Foreskin keratinocyte (primary cell): ENCODE measurements at places on chromosomes 5 and 9. TPM values are rescaled to one million over a fixed set of nuclear protein-coding genes. Genes with fewer than 3 reads are reported as not detected.

Gene ADAMTS12
- total RNA-seq = 0.14 and 0.41 TPM in 2 replicates

Gene ABLIM3
- total RNA-seq = 4.7 and 10.1 TPM in 2 replicates

Gene SPATA31A3
- total RNA-seq = not detected in 2 replicates

Gene PITX1
- 0.56 and 0.99 TPM in 2 replicates for total RNA-seq

Gene ANKRD55
- not detected in 2 replicates for total RNA-seq

Gene MSX2
- total RNA-seq = 2.8 and 4.0 TPM in 2 replicates

Gene CDC20B
- not detected in 2 replicates for total RNA-seq

Gene KCNV2
- total RNA-seq = not detected in 2 replicates

Gene IFNK
- total RNA-seq = 55.8 and 72.0 TPM in 2 replicates

Gene FOXD4L4
- total RNA-seq = not detected in 2 replicates

Gene TCF7
- 0.63 and 0.88 TPM in 2 replicates for total RNA-seq

- no peak for DNase-seq
Observed at GRCh38 chr5:109378095-109378494, 31.7 kb downstream of the PJA2 start.

DNA sequence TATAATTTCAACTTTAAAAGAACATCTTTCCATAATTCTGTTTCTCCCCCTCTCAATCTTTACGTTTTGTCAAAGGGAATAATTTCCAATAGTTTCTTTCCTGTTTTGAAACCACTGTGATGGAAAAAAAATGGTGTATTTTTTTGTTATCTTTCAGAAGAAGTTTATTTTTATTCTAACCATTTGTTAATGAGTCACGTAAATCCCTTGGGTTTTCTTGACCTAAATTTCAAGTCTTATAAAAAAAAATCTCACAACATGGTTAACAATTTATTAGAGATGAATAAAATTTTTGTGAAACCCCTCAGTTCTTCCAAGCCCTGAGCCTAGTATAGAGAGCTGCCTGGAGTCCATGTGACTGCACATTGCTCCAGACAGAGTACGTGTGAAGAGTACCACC, 106.1 kb upstream of the FBXL17 start:
- no peak for DNase-seq

- DNase-seq = peak; percentile 57
Observed at GRCh38 chr5:93620487-93621326, 37.7 kb downstream of the NR2F1 start.

- DNase-seq = no peak
Observed at GRCh38 chr5:146336197-146336596, 2.4 kb upstream of the POU4F3 start.

DNA sequence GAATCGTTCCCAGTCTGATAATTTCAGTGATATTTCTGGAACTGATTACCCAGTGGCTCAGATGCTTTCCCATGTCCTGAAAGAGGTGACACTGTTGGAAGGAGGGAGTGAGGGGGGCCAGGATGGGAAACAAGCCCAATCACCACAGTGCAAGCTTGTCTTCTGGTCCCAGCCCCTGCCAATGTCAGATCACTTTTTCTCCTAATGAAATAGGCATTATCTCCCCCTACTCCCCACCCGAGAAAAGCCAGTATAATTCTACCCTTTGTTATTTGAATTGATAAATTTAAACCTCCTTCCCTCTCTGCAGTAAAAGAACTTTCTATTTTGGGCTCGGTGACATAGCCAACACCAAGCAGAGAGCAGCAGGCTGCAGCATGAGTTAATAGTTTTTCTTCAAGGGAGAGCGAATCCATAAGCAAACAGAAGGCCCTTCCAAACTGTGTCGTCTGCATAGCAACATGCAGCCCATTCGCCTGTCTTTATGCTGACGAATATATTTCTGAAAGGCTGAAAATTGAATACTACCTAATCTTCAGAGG, 14.6 kb upstream of the PPP2CA start:
- peak; percentile 54 for DNase-seq

GRCh38 chr9:70382709-70383605, 31.5 kb downstream of the KLF9 start:
- DNase-seq = no peak

GRCh38 chr9:137610944-137611343, 5.5 kb downstream of the ARRDC1 start:
- DNase-seq = no peak

- DNase-seq = no peak
Observed at GRCh38 chr9:129201866-129202265, 23.8 kb upstream of the IER5L start.

DNA sequence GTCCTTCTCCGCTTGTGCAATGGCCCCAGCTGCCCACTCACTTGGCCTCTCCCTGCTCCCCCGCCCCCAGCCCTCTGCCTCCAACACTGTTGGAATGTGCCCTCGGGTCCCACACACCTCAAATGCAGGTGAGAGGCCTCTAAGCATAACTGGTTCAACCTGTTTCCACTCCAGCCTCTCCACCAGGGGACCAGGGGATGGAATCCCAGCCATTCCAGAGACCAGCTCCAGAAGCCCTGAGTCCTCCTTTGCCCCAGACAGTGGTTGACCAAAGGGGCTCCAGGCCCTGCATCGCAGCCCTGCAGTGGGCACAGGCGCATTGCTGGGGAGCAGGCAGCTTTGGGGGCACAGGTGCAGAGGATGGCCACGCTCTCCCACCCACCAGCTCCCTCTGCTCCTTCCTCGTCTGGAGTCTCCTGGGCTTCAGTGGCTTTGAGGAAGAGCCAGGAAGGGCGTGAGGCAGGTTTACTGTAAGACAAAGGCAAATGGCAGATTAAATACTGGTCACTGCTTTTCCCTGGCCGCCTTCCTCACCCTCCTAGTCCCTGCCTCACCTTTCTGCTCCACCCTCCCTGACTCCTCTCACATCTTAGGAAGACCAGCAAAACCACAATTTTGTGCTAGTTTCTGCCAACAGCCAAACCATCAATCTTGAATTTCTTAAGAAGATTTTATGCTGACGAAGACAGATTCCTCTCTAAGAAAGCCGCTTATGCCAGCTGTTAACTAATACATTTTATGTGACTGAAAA, 29.1 kb upstream of the IRX2 start:
- peak; percentile 67 for DNase-seq

DNA sequence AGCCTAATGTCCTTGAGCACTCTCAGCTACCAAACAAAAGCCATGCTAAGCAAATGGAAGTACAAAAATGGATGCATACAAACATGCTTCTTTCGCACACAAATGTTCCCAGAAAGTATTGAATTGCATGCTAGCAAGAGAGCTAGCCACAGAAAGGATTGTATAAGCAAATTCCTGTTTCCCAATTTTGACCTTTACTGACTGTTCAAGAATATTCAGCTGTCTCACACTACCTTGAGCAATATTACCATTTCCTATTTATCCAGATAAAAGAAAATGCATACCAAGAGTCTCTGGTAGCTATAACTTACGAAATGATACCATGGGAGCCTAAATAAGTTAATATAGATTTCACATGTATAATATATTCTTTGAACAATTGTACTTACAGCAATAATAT, 264.6 kb downstream of the TMEM167A start:
- no peak for DNase-seq

- no peak for DNase-seq
Observed at GRCh38 chr5:1745123-1745795, 54.4 kb downstream of the MRPL36 start.

DNA sequence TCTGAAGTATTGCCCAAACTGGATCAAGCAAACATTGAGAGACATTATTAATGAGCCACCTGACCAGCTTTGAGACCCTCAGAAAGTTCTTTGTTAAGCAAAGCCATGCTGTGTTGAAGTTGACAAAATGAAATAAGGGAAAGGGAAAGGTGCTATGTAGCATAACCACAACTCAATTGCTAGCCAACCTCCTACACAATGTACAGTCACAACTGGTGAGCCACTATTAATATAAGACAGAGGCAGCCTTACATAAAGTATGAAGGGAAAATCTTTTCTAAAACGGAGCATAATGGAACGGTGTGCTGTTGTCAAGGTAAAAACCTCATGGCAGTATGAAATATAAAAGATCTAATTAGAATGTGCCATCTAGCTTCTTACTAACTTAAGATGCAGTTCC, 375.8 kb upstream of the ST8SIA4 start:
- DNase-seq = no peak

DNA sequence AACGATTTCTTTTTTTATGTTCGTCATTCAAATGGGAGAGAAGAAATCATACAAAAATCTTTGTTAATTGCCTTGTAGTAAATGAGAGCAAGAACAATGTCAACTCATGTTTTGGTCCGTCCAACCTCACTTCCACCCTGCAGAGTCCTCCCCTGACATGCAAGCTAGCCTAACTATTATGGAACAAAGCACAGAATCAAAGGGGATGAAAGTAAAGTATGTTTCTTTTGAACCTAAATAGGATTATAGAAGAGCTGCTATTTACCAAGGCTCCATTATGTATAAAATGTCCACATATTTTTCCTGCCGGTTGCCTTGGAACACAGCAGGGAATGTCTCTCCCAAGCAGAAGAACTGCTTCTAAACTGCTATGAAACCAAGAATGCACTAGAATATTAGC, 161.1 kb downstream of the MRPS30 start:
- DNase-seq = no peak

- DNase-seq = no peak
Observed at GRCh38 chr9:133386338-133386737, 10.2 kb downstream of the STKLD1 start.

GRCh38 chr5:123112196-123112595, 23.2 kb downstream of the PRDM6 start:
- no peak for DNase-seq

DNA sequence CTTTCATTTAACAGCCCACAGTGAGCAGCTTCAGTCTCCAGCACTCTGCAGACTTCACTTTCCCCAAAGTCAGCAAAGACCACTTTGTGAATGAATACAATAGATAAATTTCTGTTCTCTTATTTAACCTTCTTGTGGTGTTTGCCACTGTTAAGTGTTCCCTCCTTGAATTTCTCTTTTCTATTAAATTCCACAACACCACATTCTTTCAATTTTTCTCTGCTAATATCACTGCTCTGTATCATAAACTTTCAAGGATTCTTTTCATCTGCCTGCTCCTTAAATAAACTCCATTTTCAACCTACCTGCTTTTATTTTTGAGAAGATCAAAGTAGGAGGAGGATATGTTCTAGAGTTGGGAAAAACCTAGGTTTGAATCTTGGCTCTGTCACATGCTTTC, 739.5 kb upstream of the GRAMD2B start:
- DNase-seq = no peak

- DNase-seq = no peak
Observed at GRCh38 chr9:34984049-34984448, 5.5 kb upstream of the DNAJB5 start.

GRCh38 chr5:87432460-87432859, 19.7 kb upstream of the CCNH start:
- no peak for DNase-seq

GRCh38 chr5:96758621-96759020, 49.1 kb downstream of the ERAP1 start:
- no peak for DNase-seq

DNA sequence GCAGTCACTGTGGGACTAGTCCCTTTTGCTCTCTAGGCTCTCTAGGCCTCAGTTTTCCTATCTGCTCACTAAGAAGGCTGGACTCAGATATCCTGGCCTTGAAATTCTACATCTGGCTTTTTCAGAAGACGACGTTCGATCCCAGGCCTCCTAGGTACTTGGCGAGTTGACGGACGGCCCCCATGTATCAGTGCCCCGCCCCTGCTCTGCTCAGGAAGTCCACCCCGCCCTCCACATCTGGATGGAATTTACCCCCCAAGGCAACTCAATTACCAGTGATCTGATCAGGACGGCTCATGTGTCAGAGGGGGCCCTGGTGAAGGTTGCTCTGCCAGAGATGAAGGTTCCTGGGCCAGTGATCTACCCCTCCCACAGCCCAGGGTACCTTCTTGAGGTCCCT, 44.1 kb upstream of the SYNPO start:
- DNase-seq = no peak

DNA sequence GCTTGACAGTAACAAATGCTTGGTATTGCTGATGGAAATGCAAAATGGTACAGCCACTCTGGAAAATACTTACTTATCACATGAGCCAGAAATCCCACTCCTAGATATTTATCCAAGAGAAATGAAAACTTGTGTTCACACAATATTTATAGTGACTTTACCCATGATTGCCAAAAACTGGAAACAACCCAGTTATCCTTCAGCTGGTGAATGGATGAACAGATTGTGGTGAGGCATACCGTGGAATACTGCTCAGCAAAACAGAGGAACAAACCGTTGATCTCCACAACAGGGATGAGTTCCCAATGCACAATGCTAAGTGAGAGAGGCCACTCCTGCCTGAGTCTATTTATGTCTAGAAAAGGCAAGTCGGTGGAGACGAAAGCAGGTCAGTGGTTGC, 40.5 kb upstream of the LRRC14B start:
- no peak for DNase-seq

- DNase-seq = no peak
Observed at GRCh38 chr9:133141833-133142595, 21.0 kb upstream of the RALGDS start.

DNA sequence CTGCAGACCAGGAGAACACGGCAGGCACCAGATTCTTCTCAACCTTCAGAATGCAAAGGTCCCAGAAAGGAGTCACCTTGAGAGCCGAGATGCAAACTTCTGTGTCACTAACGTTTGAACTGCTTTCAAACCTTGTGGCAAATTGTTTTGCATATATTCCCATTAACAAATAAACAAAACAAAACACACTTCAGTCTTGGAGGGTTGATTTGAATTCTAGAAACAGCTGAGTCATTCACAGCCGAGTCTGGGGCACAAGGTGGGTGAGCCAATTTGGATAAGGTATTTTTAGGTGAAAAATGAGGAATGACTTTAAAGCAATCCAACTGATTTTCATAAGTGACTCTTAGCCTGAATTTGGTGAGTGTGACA, 38.8 kb upstream of the ANKRD33B start:
- DNase-seq = no peak

GRCh38 chr5:15452781-15453180, 47.2 kb upstream of the FBXL7 start:
- no peak for DNase-seq
